Activated CD8-positive, alpha-beta memory T cell treated with anti-CD3 and anti-CD28 coated beads, Interleukin-2, amount 50 U/mL, for 48 hours (primary cell): ENCODE measurements at places on chromosomes 1 and 21.

- DNase-seq, result no peak
These were observed 80.9 kb upstream of the AJAP1 start for GRCh38 chr1:4573526-4573925.

- no peak for DNase-seq
These were observed 533.3 kb downstream of the OMA1 start for GRCh38 chr1:58013237-58013636.

DNA sequence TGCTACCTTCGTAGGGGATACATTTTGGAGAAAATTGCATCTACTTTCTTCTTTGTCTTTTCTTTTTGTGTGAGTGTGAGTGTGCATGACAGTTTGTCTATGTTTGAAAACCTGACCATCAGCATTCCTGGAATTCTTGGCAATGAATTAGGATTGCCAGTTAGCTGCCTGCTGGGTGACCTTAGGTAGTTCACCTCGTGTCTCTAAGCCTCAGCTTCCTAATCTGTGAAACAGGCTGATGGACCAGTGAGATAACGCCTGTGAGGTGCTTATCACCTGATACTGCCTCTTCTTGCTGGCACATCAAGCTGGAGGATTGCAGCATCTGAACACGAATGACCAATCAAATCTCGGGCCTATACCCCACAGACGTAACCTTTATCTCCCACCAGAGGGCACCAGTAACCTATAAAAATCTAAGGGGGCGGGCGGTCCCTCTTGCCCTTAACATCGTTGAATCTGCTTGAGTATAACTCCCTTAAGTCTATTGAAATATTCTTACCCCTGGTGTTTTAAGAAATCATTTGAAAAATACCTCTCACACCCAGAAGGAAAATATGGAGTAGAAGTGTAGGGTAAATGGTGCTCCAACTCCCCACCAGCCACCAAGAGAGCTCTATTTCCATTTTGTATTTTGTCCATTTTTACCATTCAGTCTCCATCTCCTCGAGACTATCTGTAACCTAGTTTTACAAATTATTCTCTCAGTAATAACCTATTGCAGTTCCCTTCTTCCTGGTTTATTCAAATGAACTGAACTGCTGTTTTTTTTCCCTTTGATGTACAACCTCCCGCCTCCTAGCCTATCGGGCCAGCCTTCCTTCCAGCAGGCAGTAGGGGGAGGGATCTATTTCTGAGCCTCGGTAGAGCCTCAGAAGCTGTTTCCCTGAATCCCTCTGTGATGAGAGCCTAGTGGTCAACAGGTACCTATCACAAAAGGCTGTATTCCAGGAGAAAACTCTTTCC, 49.7 kb downstream of the MDM4 start:
- DNase-seq, result no peak

DNA sequence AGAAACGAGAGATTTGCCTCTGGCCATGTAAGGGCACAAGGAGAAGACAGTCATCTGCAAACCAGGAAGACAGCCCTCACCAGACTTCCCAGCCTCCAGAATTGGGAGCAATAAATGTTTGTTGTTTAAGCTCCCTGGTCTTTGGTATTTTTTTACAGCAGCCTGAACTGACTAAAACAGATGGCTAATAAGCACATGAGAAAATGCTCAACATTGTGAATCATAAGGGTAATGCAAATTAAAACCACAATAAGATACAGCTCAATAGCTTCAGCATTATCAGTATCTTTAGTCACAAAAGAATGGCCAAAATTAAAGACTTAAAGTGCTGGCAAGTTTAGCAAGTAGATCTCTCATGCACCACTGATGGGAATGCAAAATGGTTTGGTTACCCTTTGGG, 11.7 kb downstream of the UBE2G2 start:
- DNase-seq, result no peak

- peak; percentile 23 for DNase-seq
These were observed 381.0 kb upstream of the VAMP3 start for GRCh38 chr1:7389906-7390603.

GRCh38 chr1:76102046-76102445, 27.5 kb downstream of the ST6GALNAC3 start:
- no peak for DNase-seq

DNA sequence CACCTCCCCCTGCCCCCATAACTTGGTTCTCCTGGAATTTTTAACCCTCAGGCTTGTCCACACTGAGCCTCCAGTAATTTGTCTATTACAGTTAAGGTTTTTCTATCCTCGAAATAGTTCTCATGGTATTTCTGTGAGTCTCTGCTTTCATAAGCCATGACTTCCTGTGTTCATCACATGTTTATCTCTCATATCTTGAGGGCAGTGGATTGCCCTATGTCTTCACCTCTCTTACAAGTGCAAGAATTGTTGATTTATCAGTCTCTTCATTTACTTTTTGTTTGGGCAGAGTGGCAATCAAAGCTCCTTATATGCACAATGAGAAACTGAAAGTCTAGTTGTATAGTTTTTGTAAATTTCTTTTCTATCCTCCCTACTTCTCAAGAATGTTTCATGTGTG, 328.4 kb downstream of the PLA2G4A start:
- DNase-seq, result no peak
